ENCODE measurements at places on chromosomes 16 and 17.
A peak's percentile ranks its signal among the peaks of the same experiment; 100 is the strongest.

- no peak for DNase-seq
These were observed 17.1 kb downstream of the JUP start for GRCh38 chr17:41769346-41769862.

- no peak for DNase-seq
These were observed 20.3 kb downstream of the COX4I1 start for GRCh38 chr16:85819771-85820170.

GRCh38 chr16:35210681-35211433 is 1751.4 kb downstream of the TP53TG3F start:
- no peak for DNase-seq

DNA sequence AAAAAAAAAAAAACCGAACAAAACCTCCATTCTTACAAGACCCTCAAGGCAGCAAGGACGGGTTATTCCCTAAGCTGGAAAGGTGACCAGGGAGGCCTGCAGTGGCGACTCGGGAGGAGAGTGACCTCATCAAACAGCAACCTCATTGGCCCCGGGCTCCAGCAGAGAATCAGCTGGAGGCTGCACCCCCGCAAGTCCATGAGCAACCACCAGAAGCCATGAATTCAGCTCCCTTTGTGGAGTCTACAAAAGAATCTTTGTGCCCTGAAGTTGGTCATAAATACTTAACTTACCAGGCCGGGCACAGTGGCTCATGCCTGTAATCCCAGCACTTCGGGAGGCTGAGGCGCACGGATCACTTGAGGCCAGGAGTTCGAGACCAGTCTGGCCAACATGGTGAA is 80.9 kb upstream of the CREBBP start:
- DNase-seq = no peak

DNA sequence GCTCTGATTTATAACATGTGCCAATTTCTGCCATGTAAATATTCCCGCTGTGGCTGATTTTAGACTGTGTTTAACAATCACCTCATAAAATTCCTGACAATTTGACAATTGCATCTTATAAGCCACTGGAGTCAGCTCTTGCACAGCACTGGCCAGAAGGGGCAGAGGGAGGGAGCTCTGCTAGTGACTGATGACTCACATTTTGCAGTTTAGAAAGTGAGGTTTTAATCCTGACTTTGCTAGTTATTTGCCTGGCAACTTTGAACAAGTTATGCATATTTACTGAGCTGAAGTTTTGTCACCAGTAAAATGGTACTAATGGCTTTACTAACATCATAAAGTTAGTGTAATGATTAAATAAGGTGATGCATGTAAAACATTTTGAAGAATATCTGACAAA is 452.3 kb downstream of the CNTNAP4 start:
- DNase-seq = no peak

DNA sequence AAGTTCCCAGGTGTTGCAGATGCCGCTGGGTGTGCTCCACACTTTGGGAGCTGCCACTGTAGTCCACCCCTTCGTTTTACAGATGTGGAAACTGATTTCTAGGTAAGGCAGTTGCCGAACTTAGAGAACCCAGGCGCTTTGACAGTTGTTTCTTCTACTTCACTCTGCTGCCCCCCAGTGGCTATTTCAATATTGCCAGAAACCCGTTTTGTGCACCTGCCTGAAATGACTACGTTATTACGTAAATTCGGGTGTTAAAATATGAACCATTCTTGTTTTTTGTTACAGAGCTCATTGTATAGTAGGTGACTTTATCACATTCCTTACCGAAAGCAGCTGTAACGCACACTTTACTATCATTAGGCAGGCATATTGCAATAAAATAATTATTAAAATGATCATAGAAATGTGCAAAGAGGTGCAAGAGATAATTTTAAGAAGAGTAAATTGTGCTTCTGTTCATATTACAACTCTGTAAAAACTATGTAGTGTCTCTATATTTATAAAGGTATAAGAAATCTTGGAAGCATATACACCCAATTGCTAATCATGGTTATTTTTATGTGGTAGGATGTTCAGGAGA is 44.9 kb downstream of the OTOA start:
- DNase-seq = peak; percentile 86

GRCh38 chr17:5096731-5097100 is 15.0 kb downstream of the ZNF232 start:
- DNase-seq = no peak

GRCh38 chr16:66036184-66036583 is 330.3 kb upstream of the CDH5 start:
- DNase-seq = no peak

GRCh38 chr16:5010576-5011329 is 23.0 kb downstream of the NAGPA start:
- DNase-seq = peak; percentile 62

DNA sequence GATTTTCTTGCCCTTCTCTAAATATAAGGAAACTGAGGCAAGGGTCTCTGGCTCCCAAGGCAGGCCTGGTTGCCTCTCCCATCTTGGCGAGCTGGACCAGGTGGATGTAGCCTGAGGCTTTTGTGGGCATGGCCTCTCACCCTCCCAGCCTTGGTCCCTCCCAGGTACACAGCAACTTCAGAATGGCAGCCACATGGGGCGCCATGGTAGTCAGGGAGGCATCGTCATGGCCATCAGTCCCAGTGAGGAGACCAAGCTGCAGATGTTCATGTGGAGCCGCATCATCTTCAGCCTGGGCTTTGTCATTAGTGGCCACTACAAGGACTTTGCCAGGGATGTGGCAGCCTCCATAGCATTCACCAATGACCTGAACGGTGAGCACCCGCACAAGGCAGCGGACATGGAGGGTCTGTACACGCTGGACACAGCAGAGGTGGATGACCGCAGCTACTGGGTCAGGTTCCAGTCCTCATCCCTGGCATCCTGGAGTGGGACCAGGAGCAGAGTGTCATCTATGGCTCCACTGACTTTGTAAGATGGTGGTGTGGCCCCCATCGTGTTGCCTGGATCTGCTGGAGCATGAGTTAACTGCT is 165.8 kb upstream of the ZNF267 start:
- no peak for DNase-seq

DNA sequence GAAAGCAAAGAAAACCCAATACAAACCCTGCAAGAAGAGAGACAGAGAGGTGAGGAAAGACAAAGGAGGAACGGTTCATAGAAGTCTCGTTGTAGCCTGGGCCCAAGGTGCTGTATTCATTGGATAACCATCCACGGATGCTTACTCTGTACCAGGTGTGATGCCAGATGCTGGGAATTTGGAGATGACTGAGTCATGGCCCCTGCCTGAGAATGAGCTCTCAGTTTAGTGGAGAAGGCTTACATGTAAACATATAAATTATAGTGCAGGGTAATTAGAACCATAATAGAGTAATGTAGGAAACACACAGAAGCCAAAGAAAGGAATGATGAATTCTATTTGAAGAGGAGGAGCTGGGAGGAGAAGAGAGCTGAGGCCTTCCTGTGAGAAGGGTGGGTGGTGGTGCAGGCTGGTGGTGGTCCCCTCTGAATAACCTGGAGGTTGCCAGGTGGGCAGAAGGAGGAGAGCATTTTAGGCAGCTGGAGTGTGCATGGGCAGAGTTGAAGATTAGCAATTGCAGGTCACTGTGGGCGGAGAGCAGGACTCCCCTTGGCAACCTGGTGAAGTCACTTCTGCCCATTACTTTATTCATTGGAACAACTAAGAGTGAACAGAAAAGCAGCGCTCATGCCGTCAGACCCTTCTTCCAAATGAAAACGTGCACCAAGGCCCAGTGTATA is 7.7 kb upstream of the ZG16 start:
- DNase-seq = no peak

- no peak for DNase-seq
These were observed 250.7 kb downstream of the NTN1 start for GRCh38 chr17:9271989-9272388.

- DNase-seq = no peak
These were observed 5.3 kb upstream of the RPL27 start for GRCh38 chr17:42992872-42993271.

- peak; percentile 16 for DNase-seq
These were observed 21.0 kb upstream of the FMNL1 start for GRCh38 chr17:45200701-45201100.

- DNase-seq = peak; percentile 56
These were observed 8.2 kb downstream of the USP22 start for GRCh38 chr17:21034340-21035235.

DNA sequence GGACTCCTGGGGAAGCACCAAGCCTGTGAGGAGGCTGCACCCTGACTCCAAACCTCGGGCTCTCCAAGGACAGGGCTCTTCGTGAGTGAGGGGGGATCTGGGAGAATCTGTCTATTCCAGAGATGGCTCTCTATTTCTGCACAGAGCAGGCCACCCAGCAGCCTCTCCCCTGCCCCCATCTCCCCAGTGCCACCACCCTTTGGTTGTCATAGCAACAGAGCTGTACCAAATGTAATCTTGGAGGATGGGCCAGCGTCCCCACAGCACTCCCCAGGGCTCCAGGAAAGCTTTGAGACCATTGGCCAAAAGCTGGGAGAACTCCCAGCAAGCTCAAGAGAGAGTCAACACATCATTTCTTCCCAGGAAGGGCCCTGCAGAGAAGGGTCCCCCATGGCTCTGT is 49.3 kb downstream of the ABCC12 start:
- DNase-seq = no peak

GRCh38 chr17:10107316-10108165 is 90.9 kb downstream of the GAS7 start:
- no peak for DNase-seq

DNA sequence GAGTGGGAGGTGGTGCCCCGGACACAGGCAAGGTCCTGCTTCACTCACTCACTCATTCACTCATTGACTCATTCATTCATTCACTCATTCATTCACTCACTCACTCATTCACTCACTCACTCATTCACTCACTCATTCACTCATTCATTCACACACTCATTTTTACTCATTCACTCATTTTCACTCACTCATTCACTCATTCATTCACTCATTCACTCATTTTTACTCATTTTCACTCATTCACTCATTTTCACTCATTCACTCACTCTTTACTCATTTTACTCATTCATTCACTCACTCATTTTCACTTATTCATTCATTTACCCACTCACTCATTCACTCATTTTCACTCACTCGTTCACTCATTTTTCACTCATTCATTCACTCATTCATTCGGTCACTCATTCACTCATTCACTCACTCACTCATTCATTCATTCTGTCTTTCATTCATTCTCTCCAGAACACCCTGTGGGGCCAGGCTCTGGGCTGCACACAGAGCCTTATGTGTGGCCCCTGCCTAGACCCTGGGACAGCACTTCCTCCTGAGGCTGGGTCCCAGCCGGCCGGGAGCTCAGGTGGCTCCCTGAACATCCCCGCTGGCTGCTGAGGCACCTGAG is 9.2 kb downstream of the RPUSD1 start:
- no peak for DNase-seq

- DNase-seq = no peak
These were observed 136.1 kb downstream of the RAB11FIP4 start for GRCh38 chr17:31527606-31528005.

DNA sequence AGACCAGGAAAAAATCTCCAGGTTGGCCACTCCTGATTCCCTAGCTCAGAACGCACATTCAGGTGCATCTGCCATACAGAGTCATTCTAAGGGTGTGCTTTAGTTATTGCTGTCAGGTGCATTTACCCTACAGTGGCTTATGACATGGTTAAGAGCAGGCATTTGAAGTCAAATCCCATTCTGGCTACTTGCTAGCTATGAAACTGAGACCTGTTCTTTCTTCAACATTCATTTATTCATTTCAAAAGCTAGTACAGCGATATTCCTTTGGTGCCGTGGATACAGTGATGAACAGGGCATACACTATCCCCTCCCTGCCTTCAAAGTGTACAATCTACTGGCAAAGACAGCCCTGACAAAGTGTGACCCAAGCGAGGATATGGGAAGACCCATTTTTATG is 508.3 kb downstream of the NPIPA7 start:
- no peak for DNase-seq

DNA sequence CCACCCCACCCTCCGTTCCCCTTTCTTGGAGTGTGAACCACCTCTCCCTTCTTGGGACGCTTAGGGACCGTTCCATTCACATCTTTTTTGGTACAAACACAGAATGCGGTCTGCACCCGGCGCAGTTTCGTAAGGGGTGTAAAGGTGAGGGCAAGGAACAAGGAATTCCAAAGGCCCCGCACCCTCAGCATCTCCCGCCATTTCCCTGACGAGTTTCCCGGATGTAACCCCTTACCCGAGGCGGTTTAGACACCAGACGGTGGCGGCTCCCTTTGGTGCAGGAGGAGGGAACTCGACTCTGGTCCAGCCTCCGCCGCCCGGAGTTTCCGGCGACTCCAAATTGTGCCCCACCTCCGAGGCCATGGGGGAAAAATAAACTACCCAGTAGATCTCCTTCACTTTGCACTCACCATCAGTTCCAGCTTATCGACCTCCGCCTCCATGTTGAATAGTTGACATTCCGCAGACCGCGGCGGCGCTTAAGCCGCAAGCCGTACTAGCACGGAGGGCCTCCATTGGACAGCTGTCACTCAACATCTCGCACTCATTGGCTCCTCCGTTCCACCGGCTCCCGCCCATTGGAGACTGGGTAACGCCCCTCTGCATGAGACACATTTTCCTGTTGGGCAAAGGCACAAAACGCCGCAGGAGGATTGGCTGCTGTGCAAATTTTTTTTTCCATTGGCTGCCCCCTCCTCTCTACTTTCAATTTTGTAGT is at the start of gene SKA2:
SKA2 (minus strand) TSS at position 466 of the 718 bp plus-strand sequence; CDS start at position 443, 23 bp downstream.
- DNase-seq = no peak

DNA sequence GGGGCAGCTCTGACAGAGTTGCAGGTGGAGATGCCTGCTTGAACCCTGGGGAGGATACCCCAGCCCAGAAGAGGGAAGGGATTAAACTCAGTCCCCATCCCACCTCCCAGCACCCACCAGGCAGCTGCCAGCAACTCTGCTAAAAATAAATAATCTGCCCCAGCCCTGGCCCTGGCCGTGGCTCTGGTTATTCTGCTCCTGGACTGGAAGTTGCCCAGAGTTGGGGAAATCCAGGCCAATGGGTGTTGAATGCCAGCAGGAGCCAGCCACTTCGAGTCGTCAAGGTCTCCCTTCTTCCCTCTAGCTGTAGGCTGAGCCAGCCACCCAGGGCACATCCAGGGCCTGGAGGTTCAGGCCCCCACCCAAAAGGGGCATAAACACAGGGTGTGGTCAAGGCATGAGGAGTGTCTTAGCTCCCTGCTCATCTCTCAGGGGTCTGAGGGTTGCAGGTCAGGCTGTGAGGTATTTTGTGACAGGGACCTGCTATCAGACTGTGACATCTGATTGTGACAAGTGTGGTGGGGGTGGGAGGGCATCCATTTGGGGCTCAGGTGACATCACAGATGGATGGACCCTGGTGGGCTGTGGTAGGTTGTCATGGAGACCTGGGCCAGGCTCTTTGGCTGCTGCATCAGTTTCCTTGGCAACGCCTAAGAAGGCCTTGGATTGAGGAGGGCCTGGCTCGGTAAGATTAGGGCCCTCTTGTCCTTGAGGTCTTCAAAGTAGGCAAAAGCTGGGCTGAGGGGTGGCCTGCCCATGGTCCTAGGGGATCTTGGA is 1.0 kb upstream of the RRAD start:
- DNase-seq = no peak

- no peak for DNase-seq
These were observed 74.8 kb upstream of the MARCHF10 start for GRCh38 chr17:62882878-62883277.

All from RPMI8226 (cell line).